ENCODE measurements at places on chromosomes 2 and 18.

DNA sequence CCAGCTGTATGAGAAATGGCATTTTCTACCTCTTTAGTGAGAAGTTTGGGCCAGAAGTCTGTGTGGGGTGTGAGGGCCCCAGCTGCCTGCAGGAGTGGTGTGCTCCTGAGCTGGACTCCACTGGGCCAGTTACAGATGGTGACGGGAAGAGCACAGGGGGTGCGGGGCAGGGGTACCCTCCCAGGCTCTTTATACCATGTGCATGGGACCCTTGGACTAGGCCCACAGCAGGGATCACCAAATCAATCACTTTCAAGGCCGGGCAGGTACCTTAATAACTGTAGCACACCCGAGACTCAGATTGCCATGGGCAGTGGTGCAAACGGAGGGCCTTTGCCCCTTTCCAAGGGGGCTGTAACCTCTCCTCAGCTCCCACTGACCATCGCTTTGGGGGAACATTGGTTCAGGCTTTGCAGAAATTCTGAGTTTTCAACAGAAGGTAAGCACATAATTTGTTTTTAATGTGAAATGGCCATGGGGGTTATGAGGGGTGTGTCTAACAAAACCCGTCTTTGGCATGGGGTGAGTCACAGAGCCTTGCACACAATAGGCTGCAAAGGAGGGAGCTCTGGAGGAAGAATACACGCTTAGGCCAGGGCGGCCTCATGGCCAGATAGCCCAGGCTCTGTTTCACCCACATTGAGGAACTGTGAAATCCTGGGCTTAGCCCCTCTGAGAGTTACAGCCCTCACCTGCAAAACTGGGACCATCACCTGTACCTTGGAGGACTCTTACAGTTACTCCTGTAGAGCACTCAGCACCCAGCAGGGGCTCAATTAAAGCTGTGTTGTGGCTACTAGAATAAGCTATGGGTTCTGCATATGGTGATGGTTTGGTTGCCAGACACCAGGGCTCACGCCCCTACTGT is 141.0 kb upstream of the BCL2L11 start:
- no peak for DNase-seq

DNA sequence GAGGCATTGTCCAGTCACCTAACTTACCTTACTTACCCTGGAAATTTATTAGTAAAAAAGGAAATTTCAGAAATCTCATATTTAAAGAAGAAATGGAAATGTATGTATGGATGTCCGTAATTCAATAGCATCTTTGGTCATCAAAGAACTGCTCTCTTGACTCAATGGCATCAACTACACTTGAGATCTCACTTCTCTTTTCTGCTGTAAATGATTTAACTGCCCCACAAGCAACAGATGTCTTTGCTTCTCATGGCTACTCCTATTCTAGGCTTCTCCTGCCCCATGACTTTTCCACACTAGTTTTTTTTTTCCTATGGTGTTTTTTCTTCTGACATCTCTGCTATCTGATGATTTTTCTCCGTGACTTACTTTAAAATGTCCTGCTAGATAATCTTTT is 34.0 kb upstream of the ERMN start:
- DNase-seq: no peak

- no peak for DNase-seq
Measured at GRCh38 chr18:48771641-48772375, 179.0 kb downstream of the SMAD7 start.

DNA sequence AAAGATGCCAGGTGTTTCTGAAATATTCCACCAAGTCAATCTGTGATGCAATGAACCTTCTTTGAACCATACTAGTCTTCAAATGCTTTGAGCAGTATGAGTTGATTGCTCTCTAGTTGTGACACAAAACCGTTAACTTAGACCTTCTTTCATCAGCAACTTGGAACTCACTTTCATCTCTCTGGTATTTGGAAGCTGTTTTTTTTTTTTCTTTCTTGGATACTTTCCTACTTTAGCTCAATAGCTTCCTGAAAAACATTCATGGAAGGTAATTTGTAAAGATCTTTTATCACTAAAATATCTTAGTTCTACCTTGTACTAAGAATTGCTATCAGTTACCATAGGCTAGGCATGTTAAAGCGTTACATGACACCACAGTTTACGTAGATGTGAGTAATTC is 1071.9 kb upstream of the CHAC2 start:
- DNase-seq: no peak

DNA sequence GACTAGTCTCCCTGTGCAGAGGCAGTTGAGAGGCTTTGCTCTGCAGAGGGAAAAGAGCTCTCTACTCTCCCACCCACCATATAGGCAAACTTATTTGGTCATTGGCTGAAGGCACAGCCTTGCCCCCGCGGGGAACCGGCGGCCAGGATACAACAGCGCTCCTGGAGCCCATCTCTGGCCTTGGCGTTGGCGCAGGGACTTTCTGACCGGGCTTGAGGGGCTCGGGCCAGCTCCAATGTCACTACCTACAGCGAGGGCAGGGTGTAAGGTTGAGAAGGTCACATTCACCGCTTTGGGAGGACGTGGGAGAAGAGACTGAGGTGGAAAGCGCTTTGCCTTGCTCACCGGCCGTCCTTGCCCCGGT is 2.2 kb downstream of the ONECUT2 start:
- DNase-seq: no peak

DNA sequence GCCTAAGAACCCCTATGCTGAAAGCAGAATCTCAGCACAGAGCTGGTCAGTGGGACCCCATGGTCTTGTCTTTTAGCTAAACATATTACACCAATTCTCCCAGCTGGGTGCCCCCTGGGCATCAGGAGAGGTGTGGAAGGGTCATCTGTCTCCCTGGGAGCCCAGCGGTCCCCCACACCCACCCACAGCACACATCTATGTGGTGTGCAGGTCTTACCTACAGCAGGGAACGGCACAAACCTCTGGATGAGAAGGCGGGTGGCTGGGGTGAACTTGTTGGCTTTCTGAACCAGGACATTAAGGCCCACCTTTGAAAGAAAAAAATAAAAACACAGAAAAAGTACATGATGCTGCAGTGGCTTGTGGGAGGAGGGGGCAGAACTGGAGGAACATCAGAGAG is 70.7 kb downstream of the EMX1 start:
- DNase-seq: no peak
